Stimulated activated CD4-positive, alpha-beta T cell treated with anti-CD3 and anti-CD28 coated beads, Interleukin-15, amount 100 ng/mL, for 1 hour (primary cell): ENCODE measurements at places on chromosomes 7 and 10.

- no peak for DNase-seq
These were observed 60.4 kb upstream of the KCNIP2 start for GRCh38 chr10:101903827-101904550.

DNA sequence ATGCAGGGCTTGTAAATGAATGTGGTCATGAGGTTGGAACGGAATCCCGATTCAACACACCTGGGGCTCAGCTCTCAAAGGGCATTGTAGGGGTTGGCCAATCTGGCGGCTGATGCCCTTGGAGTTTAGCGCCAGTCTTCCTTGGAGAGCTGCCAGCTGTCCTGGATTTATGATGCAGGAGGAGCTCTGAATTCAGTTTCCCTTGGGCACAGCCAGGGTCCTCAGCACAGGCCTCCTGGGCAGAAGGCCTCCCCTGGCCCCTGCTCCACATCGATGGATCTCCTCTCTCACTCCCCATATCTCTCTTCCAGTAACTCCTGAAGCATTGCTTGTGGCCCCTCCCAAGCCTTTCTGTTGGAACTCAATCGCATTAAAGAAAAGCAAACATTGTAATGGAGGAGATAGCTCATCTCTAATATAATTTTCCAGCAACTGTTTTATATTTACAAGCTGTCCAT is 985 bp upstream of the CYTH3 start:
- DNase-seq = no peak

DNA sequence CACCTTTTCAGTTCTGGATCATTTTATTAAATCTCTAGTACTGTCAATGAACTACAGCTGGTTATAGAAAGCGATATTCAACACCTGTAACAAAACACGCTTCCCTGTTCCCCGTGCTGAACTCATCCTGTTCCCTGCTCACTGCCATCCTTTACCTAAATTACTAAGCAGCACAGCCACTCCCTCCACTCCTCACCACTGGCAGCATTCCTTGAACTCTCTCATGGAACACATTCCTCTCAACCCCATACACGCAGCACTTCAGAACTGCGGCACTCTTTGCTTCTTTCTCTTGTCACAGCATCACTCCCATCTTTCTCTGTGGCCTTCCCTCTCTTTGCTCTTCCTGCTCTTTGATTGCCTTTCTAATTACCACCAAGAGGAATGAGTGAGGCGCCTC is 27.4 kb downstream of the RELN start:
- no peak for DNase-seq

DNA sequence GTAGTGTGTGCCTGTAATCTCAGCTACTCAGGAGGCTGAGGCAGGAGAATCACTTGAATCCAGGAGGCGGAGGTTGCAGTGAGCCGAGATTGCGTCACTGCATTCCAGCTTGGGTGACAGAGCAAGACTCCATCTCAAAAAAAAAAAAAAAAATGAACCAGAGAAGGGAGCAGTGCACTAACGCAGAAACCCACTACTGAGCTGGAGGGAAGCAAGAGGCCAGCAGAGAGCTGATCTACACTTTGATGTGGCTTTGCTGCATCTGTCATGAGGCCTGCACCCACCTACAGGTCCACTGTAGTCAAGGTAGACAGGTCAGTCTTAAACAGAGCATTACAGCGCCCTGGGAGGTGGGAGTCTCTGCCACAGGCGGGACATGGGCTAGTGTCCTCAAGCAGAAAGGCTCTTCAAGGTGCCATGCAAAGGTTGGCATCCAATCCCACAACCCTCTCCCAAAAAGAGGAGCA is 30.0 kb downstream of the MAT1A start:
- no peak for DNase-seq

- DNase-seq = no peak
These were observed 15.5 kb upstream of the STEAP4 start for GRCh38 chr7:88322151-88322550.

- DNase-seq = no peak
These were observed 10.7 kb downstream of the PTF1A start for GRCh38 chr10:23202779-23203178.

GRCh38 chr10:12834116-12834665 is 167.3 kb downstream of the CCDC3 start:
- no peak for DNase-seq

- no peak for DNase-seq
These were observed 55.0 kb downstream of the PODXL start for GRCh38 chr7:131501422-131501821.

DNA sequence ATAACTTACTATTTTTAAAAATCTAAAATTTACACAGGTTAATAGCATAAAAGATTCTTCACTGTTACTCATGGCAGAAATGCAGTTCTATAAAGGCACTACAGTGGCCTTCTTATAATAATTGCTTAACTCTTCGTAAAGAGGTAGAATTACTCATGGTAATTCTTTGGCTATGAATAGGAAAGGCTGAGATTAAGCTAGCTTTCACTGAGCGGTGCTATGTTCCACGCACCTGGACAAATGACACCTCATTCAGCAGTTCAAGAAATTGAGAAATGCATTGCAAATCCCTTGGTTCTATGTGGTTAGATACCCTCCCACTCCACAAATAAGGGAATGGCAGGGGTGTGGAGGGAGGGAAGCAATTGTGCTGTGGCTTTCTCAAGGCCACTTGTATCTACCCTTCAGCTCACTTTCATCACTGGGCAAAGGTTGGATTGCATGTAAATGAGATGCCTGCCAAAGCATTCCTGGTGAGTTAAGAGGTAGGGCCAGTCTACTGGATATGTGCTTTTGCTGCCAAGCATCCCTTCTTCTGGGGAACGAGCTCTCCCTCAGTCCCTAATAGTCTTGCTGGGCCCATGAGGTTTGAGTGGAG is 210.9 kb downstream of the TEX36 start:
- no peak for DNase-seq

- DNase-seq = no peak
These were observed 48.4 kb upstream of the NFE2L3 start for GRCh38 chr7:26103596-26103995.

- DNase-seq = no peak
These were observed 117.3 kb downstream of the BMPER start for GRCh38 chr7:34022626-34023025.

- no peak for DNase-seq
These were observed 676 bp upstream of the HTR7 start for GRCh38 chr10:90858461-90858968.

- DNase-seq = no peak
These were observed 25.5 kb upstream of the VPS41 start for GRCh38 chr7:38934536-38934935.

DNA sequence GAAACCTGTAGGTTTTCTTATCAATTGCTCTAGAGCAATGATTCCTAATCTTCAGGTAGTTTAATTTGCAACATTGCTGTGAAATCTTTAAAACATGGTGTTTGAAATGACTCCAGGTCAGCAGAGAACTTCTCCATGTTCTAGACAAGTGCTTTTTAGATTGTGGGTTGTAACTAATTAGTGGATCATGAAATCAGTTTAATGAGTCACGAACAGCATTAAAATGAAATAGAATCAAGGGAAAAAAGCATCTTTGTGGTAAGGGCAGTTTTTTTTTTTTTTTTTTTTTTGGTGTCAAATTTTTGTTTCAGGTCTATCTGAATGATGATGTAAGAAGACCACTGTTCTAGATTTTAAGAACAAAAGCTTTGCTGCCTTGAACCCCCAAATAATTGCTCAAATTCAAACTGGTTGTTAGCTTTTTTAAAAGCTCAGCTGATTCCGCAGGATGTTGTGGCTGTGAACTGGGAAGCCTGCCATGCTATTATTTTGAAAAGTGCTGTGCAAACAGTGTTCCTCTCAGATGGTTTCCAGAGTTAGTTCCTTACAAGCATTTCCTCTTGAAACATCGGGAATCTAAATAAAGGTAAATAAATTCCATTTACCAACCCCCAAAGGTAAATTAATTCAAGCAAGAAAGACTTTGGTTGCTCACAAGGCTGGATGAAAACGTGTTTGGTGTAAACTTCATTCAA is 13.1 kb upstream of the PDK4 start:
- DNase-seq = no peak

DNA sequence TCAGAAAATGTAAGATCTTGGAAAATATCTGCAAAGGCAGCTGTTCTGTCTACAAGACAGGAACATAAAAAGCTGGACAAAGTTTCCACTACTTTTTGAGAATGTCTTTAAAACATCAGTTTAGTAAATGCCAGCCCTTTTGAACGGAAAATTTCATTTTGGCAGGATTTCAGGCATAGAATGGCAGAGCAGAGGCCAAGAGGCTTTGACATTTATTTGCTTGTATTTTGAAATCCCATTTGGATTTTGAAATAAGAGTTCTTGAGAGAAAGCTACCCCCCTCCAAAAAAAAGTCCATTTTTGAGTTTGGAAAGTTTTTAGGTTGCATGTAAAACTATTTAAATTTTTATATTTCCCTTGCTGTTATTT is 3.1 kb upstream of the ETV1 start:
- DNase-seq = no peak

DNA sequence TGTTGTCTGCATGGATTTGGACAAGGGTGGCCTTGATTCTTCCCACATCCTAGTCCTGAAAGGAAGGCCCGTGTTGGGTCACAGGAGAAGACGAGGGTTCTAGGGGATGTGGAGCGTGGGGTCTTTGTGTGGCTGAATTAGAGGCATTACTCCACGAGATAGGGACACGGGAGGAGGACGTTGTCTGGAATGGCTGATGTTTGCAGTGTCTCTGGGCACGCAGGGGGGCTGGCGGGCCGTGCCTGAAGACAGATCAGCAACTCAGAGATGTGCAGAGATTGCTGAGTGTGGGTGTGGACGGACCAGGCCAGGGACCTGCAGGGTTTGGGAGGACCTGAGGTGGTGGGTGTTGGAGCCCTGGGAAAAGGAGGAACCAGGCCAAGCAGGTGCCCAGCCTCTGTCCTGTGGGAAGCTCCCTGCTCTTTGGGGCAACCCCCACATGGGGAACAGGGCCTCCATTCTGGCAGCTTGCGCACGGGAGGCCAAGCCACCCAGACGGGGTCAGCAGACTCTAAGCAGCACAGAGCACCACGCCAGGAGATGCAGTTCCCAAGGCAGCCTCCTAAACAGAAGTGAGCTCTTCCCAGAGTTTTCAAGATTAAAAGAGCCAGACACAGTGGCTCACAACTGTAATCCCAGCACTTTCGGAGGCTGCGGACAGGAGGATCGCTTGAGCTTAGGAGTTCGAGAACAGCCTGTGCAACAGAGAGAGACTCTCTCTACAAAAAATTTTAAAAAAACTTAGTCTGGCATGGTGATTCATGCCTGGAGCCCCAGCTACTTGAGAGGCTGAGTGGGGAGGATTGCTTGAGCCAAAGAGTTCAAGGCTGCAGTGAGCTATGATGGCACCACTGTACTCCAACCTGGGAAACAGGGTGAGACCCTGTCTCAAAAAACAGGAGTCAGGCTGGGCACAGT is 71.0 kb upstream of the GTF2I start:
- no peak for DNase-seq
